ENCODE measurements at places on chromosomes 7 and 10.

- no peak for DNase-seq
Measured at GRCh38 chr10:61888744-61889143, 12.8 kb upstream of the ARID5B start.

DNA sequence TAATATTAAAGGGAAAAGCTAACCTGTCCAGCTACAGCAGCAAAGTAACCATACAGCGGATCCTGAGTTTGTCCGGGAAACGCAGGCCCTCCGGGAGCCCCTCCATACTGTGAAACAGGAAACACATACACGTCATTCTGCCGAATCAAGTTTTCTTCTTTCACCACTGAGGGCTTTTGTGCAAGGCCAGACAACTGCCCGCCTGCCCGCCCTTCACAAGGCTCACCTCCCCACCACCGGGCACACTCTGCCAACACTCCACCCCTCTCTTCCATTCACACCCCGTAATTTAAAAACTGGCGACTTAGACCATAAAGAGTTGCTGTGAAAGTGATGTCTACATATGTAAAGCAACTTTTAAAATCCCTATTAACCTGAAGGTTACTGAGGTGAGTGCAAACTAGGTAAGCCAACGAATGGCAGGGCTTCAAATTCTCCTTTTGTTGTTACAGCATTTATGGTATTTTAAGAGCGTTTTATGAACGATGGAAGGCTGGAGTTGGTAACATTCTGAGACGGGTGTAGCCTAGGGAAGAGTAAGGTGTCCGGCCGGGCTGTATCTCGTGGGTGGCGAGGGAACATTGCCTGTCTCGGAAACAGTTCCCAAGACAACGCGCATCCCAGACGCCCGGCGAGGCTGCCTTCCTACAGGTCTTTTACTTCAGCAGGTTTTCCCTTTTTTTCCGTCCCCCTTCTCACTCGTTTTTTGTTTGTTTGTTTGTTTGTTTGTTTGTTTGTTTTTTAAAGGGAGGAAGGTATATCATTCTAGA, 817 bp downstream of the SRI start:
- no peak for DNase-seq

- DNase-seq: no peak
Measured at GRCh38 chr10:62038609-62039190, 137.2 kb downstream of the ARID5B start.

DNA sequence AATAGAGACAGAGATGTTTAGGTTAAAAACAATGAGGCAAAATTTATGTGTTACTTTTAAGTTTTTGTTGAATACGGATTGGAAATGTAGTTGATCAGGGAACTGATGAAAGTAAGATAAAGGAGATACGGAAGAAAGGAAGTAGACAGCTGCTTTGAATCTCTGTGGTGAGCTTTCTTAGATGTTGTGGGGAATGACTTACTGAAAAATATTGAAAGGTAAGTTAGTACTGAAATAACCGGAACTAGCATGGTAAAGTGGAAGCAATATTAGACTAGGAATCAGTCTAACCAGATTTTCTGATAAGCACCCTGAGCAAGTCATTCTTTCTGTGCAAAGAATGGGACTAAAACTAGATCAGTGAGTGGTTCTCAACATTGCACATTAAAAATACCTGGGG, 34.8 kb downstream of the LUC7L2 start:
- DNase-seq: no peak

DNA sequence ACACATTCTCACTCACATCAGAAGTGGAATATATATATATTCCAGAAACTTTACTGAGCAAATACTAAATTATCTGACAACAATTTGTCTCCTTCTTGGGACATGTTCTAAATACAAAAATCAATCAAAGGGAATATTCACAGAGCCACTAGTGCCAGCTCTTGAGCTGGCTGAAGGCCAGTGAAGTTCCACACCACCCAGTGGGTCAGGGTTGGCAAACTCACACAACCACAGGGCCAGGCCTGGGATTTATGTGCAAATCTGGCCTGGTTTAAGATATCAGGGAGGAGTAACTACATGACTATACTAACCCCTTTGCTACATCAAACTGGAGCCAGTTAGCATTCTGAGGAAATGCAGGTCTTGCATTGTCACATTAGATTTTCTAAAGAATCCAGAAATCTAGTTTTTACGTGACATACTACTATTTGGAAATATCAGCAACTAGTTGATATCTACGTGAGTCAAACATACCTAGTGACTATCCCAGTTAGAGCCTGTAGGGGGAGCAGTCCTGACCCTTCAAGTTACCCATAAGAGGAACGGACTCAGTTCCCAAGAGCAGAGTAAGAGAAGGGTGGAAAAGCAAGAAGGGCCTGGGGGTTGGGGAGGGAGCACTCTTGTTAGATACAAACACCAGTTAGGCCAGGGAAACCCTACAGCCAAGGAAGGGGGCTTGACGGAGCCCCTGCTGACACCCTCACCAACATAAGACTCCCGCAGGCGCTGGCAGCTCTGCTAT, 600.4 kb downstream of the KCNMA1 start:
- no peak for DNase-seq

- DNase-seq: no peak
Measured at GRCh38 chr10:33764694-33765185, 430.3 kb upstream of the NRP1 start.

DNA sequence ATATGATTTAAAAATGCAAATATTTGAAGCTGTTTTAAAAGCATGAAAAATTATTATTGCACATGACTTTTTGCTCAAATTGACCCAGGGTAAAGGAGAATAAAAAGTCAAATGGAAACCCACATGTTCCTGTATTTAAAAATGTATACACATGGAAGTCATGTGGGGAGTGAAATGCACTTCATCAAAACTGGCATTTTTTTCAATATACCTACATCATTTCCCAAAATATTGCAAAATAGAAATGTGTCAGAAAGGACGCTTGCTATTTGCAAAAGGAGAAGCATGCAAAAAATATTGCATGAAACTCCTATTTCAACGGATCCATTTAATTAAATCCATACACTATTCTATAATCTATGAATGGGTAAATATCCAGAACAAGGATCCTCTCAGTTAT, 117.0 kb downstream of the POU6F2 start:
- no peak for DNase-seq

GRCh38 chr10:123144697-123145541, 3.0 kb upstream of the HMX2 start:
- no peak for DNase-seq

GRCh38 chr7:85074992-85075391, 111.9 kb downstream of the SEMA3D start:
- no peak for DNase-seq

- DNase-seq: no peak
Measured at GRCh38 chr10:122462533-122463465, 1.4 kb downstream of the HTRA1 start.

DNA sequence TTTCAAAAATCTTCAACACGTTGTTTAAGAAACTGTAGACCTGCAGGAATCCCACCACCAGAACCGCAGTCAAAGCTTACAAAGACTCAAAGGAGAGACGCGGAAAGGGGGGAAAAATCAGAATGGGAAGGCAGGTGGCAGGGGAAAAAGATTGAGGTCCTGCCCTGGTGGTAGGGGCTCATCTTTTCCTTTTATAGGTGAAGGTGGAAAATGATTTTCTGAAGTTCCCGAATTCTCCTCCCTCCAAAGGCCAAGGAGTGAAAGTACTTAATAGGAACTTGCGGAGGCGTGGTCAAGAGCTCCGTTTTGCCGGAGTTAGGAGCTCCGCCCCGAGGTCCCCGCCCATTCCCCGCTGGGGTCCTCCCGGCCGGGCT, 724 bp downstream of the BBIP1 start:
- DNase-seq: peak; percentile 87

- DNase-seq: no peak
Measured at GRCh38 chr7:12422554-12423320, 19.1 kb upstream of the VWDE start.

- DNase-seq: no peak
Measured at GRCh38 chr10:8691498-8692017, 637.1 kb downstream of the GATA3 start.

GRCh38 chr7:67847092-67847787, 850.6 kb downstream of the TYW1 start:
- DNase-seq: no peak

GRCh38 chr7:156986378-156986777, 24.1 kb downstream of the MNX1 start:
- no peak for DNase-seq

- DNase-seq: no peak
Measured at GRCh38 chr10:48206482-48207250, 67.8 kb downstream of the FRMPD2 start.

DNA sequence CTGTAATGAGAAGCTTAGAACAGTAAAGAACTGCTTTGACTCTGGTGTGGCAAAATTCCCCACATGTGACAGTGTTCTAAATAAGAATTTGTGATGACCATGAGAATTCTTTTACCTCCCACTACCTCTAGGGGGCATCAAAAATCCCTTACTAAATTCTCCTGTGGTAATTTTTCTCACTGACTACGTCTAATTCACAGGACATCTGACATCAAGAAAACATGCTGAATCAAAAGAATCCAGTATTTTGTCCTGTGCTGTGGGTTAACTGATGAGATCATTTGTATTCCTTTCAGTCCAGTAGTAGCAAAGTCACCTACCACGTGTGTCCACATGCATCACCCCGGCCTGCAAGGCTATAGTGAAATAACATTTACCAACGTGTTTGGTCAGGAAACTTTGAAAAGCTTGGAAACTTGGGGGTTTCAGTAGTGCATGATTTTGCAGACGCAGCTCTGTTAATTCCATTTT, 103.8 kb downstream of the ATE1 start:
- no peak for DNase-seq

- DNase-seq: no peak
Measured at GRCh38 chr7:79332091-79332490, 121.4 kb downstream of the MAGI2 start.

DNA sequence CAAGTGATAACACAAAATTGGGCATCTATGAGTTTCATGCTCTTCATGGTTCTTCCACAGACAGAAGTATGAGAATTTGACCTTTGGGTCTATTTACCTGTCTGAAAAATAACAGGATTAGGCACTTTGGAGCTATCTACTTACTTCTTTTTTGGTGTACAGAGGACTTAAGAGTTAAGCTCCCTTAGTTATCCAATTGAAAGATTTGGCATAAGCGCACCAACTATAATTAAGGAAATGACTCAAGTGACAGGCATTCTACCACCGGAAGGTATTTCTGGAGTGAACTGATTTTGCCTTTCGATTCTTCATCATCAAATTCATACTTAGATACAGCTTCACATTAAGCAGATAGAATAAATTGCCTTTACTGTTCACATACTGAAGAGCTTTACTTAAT, 43.9 kb downstream of the IFIT5 start:
- no peak for DNase-seq

- no peak for DNase-seq
Measured at GRCh38 chr7:47902013-47902412, 46.3 kb downstream of the PKD1L1 start.

DNA sequence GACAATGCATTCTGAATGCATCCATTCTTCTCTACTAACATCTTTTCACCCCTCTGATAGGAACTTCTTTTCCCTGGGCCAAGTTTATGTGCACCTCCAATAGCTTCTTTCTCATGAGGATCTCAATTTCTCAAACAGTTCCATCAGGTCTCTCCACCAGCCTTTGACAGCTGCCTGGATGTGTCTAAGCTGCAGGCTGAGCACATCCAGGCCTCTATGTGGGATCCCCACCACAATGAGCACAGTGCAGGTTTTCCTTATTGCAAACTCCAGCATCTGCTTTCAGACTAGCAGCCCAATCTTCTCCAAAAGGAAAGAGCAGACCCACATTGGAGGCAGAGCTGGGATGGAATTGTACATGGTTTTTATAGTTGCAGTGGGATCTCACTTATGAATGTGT, 145.3 kb upstream of the TBX20 start:
- no peak for DNase-seq

GRCh38 chr7:128307061-128307460, 36.6 kb downstream of the RBM28 start:
- DNase-seq: no peak

DNA sequence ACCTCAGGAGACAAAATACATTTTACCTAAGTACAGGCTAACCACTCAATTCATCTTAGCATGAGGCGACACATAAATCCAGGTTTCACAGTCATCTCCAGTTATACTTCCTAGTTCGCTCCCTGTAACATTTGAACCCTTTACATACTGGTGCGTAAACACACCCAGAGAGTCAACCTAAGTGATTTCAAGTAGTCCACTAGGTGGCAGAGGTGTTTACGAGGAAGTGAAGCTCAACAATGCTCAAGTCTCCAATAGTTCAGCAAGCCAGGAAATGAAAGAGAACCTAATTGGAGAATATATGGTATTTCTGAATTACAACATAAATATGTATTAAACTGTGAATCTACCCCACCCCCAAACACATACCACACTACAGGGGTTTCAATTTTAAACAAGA, 76.3 kb upstream of the ABCB5 start:
- DNase-seq: no peak

Measured in thoracic aorta (tissue), 2 donors.